Stimulated activated naive B cell treated with anti-CD40 and anti-IgM and Interleukin-4, amounts not matched to agents 10 μg/mL and 1 μg/mL and 100 μg/mL, for 72 hours (primary cell): ENCODE measurements at places on chromosomes 5 and 9.
A peak's percentile ranks its signal among the peaks of the same experiment; 100 is the strongest.

- no peak for DNase-seq
These were observed 10.4 kb upstream of the SLC34A1 start for GRCh38 chr5:177373806-177374205.

DNA sequence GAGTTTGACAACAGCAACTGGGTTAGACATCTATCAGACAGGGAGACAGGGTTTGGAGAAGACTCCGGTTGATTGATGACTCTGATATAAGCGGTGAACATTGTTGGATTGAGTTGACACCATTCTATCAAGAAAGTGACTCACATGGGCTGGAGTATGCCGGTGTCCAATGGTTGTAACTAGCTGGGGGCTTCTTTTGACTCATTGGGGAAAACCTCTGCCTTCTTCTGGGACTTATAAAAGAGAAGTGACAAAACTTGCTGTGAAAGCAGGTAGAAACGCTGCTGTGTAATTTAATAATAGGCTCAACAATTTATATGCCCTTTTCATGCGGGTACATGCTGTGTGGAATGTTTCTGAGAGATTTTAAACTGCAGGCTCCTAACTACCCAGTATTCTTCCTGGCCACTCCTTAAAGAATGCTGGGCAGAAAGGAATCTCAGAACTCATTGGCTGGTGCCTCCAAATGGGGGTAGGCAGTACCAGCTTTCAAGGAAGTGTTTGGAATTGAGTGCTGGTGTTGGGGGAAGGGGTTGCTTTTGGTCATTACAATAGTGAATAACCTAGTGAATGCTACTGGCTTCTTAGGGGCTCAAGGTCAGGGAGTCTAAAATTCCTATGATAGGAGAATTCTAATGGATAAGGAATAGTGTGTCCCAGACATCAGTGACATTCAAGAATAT, 43.9 kb downstream of the FYB1 start:
- peak; percentile 37 for DNase-seq

DNA sequence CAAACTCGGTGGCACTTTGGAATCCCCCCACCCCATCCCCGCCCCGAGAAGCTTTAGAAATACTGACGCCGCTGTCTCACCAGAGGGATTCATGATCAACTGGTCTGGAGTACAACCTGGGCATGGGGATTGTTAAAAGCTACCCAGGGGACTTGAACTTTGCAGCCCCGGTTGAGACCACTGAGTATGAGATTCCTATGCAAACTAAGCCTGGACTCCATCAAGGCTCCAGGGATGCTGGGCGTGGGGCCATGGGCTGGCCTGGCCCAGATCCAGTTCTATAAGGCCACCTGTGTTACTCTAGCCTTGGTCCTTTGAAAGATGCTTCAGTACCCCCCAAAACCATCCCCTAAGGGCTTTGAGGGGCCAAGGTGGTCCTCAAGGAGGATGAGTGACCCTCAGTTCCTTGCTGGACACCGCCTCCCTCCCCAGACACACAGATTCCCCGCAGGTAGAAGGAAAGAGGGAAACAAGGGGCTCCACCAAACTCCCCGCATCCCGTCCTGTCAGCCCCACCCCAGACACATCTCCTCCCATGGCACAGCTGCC, 68.5 kb downstream of the MRPL36 start:
- no peak for DNase-seq

- no peak for DNase-seq
These were observed 48.5 kb upstream of the ANKRD55 start for GRCh38 chr5:56281489-56282165.

GRCh38 chr9:28853477-28853876, 1280.2 kb upstream of the C9orf72 start:
- no peak for DNase-seq

- no peak for DNase-seq
These were observed 23.2 kb downstream of the EGR1 start for GRCh38 chr5:138488481-138488945.

GRCh38 chr5:38642189-38642911, 85.9 kb upstream of the LIFR start:
- DNase-seq = no peak
